ENCODE measurements at places on chromosomes 4 and X.
A peak's percentile ranks its signal among the peaks of the same experiment; 100 is the strongest.

DNA sequence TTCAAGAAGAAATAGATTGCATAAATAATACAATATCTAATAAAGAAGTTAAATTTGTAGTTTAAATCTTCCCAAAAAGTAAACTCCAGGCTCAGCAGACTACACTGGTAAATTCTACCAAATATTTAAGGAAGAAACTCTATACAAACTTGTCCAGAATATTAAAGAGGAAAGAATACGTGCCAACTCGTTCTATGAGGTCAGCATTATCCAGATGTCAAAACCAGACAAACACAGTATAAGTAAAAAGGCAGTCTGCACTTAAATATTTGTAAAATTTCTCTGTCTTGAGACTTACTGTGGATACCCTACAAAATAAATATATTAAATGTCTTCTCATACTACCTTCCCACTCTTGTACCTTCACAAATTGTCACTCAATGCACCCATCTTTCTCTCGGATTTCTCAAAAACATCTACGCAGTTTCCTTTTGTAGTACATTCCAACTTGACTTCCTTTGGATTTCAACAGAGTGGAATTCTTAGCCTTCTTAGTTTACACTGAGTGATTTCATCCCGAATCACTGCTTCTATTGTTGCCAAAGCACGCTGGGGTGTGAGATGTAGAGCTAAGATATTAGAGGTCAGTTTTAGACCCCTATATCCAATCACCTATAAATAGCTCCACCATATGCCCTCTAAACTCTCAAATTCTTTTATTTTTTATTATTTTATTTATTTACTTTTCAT is 71.6 kb upstream of the MAB21L2 start:
- DNase-seq: peak; percentile 47

DNA sequence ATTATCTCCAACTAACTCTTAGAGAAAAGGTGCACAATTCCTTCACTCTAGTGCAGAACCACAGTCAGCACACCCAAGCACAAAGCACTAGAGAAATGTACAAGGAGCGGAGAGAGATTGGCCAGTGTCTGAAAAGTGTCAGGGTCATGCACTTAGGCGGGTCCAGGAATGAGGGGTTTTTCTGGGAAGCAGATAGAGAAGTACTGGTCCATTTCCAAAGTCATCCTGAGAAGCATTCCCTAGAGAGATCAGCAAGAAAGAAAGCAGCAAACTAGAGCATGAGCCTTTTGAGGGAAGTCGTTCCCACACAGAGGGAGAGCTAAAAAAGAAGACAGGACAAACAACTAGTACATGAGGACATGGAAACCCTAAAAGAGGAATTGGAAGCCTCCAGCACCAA is 168.1 kb upstream of the MAP3K15 start:
- no peak for DNase-seq

DNA sequence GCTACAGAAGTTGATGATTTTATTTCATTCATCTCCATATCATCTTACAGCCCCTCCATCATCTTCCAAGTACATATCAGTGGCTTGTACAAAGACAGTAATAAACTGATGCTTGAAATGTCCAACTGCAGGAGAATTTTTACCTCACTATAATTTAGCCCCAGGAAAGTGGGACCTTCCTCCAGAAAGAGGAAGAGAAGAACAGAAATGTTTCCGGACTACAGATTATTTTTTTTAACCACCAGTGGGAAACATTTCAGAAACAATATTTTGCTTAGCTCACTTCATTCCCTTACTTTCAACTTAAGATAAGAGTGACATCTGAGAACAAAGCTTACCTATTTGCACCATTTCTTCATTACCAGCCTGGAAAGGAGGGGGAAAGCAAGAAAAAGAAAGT is 2.0 kb downstream of the ADAMTS3 start:
- DNase-seq: no peak

GRCh38 chrX:24204958-24205357 is 55.4 kb downstream of the ZFX start:
- DNase-seq: no peak

DNA sequence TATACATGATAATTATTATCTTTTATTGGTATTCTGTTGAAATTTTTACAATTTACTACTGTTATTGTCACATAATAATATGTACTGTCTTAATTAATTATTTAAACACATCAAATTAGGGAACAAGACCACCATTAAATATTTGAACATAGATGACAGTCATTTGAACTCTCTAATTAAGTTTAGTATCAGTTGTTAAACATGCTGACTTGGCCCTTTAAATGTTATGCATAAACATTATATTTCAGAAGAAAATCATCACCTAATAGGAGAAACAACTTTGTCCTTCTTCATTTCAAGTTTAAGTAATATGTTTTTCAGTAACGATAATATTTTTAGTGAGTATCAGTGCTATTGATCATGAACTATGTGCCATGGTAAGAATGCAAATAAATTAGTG is 623.5 kb upstream of the GNPDA2 start:
- no peak for DNase-seq

DNA sequence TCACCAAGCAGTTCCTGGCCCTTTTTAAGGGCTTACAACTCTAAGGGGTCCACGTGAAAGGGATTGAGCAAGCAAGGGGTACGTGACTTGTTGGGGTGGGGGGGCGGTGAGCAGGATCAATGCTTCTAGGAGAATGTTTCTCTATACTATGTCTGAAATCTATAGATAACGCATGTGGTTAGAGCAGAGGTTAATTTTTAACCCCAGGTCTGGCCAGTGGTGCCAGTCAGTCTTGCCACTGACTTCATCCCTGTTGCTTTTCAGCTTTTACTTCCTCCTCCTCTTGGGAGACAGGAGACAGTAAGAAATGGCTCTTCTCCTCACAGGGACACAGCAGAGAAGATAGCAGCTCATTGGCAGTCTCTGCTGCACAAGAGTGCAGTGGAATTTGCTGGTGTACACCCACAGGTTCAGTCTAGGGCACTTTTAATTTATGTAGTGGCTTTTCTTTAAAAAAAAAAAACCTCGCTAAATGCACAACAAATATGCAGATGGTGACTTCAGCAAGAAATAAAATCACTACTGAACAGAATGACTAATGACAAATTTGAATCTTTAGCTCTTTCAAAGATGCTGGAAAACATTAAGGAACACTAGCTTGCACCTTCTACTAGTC is 190.5 kb downstream of the CCNG2 start:
- no peak for DNase-seq

DNA sequence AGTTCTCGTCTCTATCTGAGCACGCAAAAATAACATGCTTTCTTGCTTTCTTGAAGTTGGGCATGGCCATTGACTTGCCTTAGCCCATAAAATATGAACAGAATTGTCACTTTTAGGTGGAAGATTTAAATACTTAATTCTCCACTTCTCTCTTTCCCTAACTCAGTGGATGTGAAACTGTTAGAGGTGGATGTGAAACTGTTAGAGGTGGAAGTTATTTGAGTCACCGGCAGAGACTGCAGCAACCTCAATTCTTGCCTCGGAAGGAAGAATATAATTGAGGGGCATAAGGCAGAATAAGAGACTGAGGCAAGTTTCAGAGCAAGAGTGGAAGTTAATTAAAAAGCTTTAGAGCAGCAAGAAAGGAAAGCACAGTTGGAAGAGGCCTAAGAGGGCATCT is 2.8 kb upstream of the PARM1 start:
- DNase-seq: no peak

DNA sequence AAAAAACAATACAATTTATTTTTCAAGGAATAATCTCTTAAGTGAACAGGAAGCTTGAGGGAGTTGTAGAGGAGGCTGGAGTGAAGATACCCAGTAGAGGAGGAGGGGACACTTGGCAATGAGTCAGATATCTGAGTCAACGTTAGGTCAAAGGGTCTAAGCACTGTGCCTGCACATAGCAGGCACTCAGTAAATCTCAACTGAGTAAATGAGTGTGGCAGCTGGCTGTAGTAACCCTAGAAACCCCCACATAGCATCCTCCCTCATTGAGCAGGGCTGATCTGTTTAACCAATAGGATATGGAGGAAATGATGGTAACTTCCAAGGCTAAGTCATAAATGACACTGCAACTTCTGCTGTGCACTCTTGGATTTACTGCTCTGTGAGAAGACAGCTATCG is 186.0 kb upstream of the FAM241A start:
- DNase-seq: no peak

DNA sequence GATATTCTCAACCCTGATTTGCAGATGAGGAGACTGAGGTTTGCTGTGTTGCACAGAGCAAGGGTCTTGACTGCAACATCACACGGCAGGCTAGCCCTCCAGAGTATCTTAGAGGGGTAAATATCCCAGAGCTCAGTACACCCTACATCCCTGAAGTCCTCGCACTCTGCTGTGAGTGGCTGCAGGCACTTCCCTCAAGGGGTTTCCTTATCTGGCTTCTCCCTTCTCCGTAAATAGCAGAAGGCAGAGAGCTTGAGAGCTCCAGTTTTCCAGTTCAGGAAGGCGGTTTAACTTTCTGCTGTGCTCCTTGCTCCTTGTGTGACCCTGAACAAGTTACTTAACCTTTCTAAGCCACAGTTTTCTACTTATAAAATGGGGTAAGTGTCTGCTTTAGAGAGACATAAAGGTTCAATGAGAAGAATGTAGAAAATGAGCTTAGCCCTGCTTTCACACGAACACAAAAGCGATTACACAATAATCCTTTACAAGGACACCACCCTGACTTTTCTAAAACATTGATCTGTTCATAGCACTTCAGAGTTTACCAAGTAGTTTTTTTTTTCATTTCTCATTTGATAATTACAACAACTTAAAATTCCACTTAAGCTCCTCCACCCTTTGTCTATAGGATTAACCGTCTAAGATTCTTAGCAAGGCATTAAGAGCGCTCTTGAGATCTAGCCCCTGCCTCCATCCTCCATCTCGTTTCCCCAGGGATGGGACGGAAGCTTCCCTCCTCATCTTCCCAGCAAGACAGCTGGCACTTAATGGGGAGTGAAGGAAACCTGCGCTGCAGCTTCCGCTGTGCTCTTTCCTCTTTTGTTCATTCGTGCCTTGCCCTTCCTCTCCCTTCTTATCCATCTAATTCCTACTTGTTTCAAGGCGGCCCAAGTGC is 68.4 kb downstream of the TAPT1 start:
- no peak for DNase-seq

- DNase-seq: no peak
Observed at GRCh38 chr4:12221031-12221430, 792.3 kb upstream of the HS3ST1 start.

DNA sequence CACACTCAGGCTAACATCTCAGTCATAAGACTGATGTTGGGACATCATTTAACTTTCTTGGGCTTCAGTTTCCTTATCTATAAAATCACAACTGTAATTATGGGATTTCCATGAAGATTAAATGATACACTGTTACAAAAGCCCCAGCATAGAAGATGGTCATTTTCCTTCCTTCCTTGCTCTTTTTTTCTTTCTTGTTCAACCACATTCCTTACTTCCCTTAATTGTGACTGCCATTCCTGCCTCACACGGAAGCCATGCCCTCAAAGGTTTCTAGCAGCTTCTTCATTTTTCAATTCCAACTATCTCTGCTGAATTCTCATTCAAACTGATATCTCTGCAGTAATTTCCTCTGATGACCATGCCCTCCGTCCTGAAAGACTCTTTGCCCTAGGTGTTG is 311.8 kb downstream of the PPP3CA start:
- DNase-seq: no peak

GRCh38 chr4:145347684-145348083 is 134.0 kb upstream of the SMAD1 start:
- peak; percentile 37 for DNase-seq

- DNase-seq: no peak
Observed at GRCh38 chr4:81606801-81607501, 135.2 kb upstream of the RASGEF1B start.

GRCh38 chr4:154566639-154567204 is 3.9 kb downstream of the FGB start:
- no peak for DNase-seq

- DNase-seq: no peak
Observed at GRCh38 chr4:183936047-183936446, 30.9 kb downstream of the STOX2 start.

DNA sequence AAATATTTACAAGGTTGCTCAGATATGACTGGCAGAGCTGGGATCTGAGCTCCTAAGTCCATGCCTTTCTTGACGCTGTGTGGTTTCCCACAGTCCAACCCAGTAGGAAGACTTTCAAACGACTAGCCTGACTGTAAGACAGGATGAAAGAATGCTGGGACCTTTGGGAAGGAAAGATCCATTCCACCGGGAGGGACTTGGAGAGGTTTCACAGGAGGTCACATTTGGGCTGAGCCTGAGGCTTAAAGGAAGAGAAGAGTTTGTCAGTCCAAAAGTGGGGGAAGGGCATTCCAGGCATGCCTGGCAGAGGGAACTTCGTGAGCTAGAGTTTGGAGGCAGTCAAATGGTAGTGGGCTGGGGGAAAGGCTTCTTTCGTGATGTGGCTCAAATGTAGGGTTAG is 1.5 kb downstream of the STARD8 start:
- DNase-seq: no peak

- no peak for DNase-seq
Observed at GRCh38 chrX:43357741-43358140, 298.4 kb upstream of the MAOA start.

DNA sequence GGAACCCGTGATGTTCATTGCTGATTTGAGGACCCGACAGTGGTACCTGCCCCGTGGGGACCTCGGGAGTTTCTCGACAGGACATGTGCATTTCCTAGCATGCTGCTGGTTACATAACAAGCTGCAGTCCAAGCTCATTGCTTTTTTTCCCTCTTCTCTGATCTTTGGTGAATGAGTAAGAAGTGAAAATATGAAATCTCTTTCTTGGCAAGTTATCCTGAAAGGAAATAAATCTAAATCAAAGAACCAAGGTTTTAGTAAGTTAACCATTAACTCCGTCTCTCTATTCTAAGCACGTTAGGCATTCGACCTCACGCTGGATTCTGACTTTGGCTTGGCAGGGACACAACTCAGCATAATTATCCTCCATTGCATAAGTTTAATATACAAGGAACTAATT is 86.6 kb downstream of the STK32B start:
- no peak for DNase-seq

GRCh38 chr4:3715061-3715854 is 50.9 kb upstream of the ADRA2C start:
- no peak for DNase-seq

- DNase-seq: no peak
Observed at GRCh38 chrX:5870238-5870637, 358.4 kb downstream of the NLGN4X start.

GRCh38 chr4:121041307-121042090 is 30.8 kb downstream of the NDNF start:
- no peak for DNase-seq

Data from BJ (cell line).